ENCODE measurements at places on chromosomes 7 and 10.

GRCh38 chr10:102502029-102502336, 529 bp downstream of the ACTR1A start:
- DNase-seq = peak; percentile 99

GRCh38 chr7:50982626-50983025, 199.9 kb upstream of the GRB10 start:
- no peak for DNase-seq

DNA sequence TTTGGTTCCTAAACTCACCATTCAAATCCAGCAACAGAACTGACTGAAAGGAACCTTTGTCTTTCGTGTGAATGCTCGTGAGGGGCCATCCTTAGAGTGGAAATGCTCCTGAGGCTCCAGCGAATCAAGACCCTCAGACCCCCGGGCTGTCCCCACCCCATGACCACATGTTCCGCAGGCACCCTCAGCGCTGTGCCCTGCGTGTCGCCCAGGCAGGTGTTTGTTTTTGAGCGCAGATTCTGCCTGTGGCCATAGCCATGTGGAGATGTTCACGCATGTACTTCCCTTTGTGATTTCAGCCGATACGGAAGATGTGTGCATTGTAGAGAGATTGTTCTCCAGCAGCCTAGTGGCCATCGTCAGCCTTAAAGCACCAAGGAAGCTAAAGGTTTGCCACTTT, 24.2 kb downstream of the WIPI2 start:
- DNase-seq = no peak

DNA sequence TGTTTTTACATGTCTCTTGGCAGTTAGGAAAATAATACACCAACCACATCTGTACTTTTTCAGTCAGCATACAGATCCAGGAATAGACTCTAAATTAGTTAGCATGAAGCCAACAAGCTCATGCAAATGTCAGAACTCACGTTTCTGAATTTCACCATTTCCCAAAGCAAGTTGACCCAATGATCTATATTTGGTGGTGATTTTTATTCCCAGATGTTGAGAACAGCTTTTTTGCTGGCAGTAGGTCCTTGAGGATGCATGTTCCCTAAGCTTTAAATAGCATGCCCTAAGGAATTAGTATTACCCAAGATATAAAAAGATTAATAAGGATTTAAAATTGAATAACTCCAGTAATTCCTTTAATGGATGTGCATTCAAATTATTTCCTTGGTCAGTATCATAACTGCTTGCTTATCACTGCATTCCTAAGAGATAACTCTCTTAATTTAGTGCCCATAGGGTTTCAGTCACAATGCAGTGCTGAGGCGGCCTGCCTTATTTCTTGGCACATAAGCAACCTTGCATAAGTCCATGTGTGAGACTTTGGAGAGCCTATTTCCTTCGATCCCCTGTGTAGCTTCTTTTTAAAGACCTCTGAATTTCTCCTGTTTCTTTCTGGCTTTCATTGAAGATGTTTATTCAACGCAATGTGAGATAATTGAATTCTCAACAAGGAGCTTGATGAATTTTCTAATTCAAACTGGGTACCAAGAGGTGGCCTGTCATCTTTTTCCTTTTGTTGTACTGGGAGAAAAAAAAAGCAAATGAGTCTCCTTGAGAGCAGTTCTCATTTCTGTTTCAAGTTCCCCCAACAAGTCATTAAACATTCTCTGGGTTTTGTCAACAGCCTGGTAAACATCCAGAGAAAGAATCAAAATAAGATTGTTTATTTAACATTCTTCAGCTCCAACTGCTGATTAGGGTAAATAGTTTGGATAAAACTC, 135.3 kb upstream of the MEOX2 start:
- DNase-seq = no peak

GRCh38 chr7:133139350-133139749, 57.5 kb upstream of the CHCHD3 start:
- DNase-seq = no peak

DNA sequence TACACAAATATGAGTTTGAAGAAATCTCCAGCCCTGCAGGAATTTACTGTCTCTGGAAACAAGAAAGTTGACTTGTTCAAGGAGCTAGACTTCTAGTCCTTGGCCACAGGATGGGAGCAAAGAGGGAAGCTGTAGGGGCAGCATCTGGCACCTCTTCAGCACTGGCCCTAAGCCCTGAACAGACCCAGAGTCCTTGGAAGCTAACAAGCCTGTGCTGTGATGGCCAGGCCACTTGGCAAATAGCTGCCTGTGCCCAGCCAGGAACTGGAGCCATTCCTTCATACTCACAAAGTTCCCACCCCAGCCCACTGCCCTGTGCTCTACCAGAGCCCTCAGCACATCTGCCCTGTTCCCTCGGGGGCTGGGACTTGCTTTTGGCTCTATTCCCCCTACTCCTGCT, 9.4 kb upstream of the COL13A1 start:
- DNase-seq = no peak

DNA sequence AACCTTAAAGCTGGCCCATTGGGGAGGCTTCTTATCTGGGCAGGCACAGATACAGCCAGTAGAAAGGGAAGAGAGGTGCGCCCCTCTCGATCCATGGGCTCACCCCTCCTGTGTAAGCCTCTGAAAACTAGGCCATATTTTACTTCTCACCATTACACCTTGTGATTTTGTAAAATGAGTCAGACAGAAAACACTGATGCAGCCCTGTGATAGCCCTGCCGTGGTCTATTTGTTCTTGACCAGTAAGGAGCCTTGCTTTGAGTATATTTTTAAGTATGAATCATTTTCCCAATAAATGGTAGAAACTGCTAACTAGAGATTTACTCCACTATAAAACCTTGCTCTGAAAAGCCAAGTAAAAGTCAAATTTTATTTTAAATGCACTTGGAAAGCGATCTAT, 329.8 kb upstream of the MBL2 start:
- no peak for DNase-seq

DNA sequence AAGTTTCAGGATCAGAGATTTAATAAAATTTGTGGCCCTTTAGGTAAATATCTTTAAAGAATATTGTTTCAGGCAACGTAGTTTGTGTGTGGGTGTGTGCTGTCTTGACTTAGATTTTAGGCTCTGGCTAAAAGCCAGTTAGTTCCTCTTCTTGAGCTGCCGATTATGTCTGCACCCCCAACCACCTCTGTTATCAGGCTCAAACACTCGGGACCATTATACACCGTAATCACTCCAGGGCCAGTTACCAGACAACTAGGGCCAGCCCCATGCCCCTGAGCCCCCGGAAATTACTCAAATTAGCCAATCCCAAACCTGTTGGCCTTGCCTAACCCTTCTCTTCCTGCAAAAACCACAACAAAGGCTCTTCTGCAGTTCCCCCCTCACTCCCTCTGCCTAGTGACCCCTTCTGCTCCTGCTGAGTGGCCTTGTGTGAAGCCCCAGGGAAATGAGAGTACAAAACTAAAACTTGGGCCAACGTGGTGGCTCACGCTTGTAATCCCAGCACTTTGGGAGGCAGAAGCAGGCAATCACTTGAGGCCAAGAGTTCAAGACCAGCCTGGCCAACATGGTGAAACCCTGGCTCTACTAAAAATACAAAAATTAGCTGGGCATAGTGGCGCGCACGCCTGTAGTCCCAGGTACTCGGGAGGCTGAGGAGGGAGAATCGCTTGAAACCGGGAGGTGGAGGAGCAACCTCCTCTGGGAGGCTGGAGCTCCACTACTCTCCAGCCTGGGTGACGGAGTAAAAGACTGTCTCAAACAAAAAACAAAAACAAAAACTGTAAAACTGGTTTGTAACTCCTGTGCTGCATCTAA, 9.2 kb upstream of the HNRNPF start:
- peak; percentile 50 for DNase-seq

DNA sequence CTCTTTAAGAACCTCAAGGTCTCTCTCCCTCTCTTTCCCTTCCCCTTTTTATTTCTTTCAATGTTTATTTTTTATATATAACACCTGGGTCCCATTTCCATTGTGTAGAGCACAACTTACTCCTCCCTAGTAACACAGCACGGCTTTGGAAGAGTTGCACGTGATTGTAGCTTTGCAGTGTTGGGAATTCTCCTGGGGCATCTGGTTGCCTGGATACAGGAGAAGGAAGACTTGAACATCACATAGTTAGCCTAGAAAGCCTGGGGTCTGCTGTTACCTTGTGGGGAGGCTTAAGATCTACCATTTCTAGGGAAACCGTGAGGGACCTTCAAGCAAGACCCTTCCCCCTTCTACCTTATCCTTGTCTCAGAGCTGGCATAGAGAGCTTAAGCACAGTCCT, 41.1 kb upstream of the NFKB2 start:
- no peak for DNase-seq

DNA sequence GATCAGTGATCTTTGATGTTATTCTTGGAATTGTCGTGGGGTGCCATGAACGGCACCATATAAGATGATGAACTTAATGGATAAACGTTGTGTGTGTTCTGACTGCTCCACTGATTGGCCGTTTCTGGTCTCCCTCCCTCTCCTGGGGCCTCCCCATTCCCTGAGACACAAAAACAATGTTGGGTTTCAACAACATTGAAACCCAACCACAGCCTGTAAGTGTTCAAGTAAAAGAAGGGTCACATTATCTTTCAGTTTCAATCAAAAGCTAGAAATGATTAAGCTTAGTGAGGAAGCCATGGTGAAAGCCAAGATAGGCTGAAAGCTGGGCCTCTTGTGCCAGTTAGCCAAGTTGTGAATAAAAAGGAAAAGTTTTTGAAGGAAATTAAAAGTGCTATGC, 19.5 kb downstream of the EN2 start:
- DNase-seq = no peak

GRCh38 chr7:123538189-123538714, 3.9 kb upstream of the IQUB start:
- no peak for DNase-seq

- peak; percentile 42 for DNase-seq
Measured at GRCh38 chr10:6203331-6204062, 765 bp downstream of the PFKFB3 start.

GRCh38 chr7:55730197-55730596, 132.4 kb downstream of the SEPTIN14 start:
- no peak for DNase-seq

DNA sequence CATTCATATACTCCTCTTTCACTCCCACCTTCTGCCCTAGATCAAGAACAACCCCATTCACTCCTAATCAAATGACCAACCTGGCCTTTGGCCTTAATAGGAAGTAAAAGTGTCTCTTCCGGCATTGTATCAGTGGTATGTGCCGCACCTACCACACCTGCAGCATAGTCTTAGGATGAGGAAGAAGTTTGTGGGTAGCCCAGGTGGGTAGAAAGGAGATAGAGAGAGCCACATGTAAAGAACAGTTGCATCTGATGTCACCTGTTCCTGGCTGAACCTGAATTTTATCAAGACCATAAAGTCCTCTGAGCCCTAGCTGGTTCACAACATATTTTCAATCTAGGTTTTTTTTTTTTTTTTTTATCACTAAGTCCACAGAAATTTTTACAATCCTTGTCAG, 55.5 kb upstream of the PTPN12 start:
- no peak for DNase-seq

GRCh38 chr10:73864229-73864628, 10.1 kb downstream of the CAMK2G start:
- no peak for DNase-seq

GRCh38 chr10:1343176-1343575, 287.0 kb downstream of the WDR37 start:
- DNase-seq = no peak

DNA sequence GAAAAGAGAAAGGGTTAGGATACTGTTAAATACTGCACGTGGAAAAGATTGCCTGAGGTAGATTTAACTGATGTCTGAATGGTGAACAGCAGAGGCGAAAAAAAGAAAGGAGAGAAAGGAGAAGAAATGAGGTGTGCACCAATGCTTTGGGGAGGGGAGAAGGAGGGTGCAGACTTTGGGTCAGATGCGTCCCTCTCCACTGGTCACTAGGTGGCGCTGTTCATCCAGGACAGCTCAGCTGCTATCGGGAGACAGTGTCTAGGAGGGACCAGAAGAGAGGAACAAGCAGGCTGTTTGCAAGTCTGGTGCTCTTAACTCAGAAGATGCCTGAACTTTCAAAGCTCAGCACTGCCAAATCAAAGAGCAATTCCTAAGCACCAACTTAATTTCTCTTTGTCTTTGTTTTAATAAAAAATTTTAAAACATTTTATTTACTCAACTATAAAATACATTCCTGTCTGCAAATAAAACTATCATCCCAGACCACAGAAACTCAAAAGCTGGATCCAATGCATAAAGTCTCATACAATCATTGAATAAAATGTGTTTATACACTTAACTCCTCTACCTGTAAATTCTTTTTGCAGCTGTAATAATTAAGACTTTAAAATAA, 83.9 kb upstream of the PDLIM1 start:
- no peak for DNase-seq

- DNase-seq = no peak
Measured at GRCh38 chr7:138556771-138557484, 96.9 kb downstream of the TRIM24 start.

DNA sequence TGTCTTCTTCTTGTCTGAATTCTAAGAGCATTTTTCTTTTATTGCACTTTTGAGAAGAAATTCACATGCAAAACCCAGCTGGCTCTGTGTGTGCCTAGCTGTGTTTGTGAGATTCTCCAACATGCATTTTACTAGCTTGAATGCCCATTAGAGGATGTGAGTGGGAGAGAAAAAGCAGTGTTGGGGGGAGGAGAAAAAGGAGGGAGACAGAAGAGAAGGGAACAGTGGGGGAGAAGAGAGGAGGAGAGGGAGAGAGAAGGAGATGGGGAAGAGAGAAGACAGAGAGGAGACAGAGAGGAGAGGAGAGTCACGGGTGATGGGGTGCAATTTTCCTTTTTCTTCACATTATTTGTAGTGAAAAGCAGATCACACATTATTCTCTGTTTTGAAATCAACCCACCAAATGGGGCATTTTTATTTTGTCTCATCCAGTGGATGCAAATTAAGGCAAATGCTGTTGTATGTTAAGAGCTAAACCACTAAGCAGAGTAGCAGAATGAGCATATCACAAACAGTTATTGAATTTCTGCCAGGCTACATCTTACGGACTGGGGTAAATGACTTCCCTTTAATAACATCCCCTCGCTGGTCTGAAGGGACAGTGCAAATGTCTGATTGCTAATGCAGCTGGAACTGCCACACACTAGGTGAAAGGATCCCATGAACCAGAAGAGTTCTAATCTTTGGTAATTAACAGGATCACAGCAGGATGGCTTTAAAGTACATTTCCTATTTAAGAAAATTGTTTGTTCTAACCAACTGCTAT, 849 bp downstream of the LRRN3 start:
- no peak for DNase-seq

GRCh38 chr10:63657761-63658160, 136.6 kb downstream of the REEP3 start:
- DNase-seq = no peak

GRCh38 chr7:66627881-66628360, 760 bp upstream of the KCTD7 start:
- DNase-seq = no peak

GRCh38 chr7:15418264-15418663, 143.6 kb downstream of the AGMO start:
- DNase-seq = no peak

- no peak for DNase-seq
Measured at GRCh38 chr7:19900118-19900517, 126.7 kb upstream of the TMEM196 start.

DNA sequence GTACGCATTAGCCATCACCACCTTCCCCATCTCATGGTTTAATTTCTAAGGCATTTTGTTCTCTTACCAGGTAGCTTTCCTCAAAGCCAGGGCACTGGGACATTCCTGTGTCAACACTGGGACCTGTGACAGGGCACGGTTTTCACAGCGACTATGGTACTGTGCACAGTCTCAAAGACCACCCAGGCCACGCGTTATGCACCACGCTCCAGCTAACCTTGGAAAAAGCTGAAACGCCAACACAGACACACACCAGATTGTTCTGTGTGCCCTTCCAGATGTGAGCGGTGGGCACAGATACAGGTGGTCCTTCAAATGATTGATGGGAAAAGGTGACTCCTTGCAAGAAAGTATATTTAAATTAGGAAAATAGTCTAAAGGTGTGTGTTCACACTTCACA, 337.3 kb downstream of the WDR37 start:
- DNase-seq = no peak

Measured in central memory CD4-positive, alpha-beta T cell (primary cell).